ENCODE measurements at places on chromosomes 2 and 18.

- DNase-seq: no peak
Observed at GRCh38 chr2:61978522-61978921, 73.0 kb downstream of the COMMD1 start.

DNA sequence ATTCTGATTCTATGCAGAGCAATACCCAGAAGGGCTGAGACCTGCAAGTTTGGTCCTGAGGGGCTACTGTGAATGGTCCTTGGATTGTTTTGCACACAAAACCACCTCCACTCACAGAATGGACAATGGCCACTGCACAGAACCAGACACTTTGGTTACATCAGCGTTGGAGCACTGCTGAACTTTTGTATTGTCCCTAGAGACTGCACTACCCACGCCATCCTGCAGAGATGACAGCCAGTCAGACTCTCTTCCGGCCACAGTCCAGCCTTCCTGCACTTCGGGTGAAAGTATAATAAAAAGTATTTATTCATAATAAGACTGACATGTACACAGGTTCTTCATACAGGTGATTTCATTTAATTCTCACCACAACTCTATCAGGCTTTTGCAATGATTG is 35.7 kb downstream of the CELF4 start:
- DNase-seq: no peak

GRCh38 chr2:70300771-70301343 is 1.0 kb downstream of the FAM136A start:
- DNase-seq: no peak

DNA sequence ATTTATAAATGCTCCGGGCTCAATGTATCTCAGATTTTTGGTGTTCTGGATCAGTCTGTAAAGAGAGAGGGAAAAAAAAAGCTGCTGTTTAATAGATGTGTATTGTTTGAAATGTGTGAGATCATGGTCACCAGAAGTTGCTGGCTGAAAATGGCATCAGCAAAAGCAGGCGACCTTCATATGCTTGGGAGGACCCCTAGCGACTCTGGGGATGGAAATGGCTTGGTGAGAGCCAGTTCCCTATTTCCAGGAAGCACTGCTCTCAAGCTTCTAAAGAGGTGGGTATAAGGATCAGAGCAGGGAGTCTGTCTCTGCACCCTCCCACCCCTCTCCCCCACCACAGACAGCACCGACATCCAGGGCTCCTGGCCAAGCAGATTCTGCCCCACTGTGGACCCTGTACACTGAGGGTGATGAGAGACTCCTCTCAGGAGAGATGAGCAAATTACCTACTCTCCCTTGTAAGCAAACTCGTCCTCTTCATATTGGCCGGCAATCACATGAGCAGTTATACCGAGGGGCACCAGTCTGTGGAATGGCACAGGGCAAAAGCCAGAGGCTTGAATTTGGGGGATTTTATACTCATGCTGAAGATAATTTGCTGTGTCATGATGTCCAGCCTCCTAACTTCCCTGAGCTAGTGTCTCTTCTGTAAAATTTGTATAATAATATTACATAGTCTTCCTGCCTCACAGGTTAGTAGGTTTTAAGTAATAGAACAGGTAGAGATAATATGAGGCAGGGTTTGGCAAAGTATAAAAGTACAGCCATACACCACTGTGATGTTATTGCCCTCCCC is 29.6 kb downstream of the LHCGR start:
- no peak for DNase-seq

DNA sequence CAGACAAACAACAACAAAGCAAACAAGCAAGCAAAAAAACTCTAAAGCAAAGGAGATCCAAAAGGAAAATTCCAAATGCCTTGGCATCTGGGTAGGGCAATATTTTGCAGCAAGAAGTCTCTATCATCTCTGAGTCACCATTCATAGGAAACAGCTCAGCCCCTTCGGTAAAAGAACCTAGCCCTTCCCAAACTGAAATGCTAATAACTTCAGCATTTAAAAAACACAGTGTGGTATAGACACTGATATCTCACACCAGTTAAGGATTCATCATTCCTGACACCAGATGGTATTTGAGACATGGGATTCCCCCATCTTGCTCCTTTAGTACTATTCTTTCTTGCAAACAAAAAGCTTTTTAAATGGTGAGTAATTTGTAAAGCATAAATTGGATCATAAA is 491.8 kb downstream of the TXNL1 start:
- no peak for DNase-seq

Data from NCI-H526 treated with DMSO at 0.1 percent for 48 hours (cell line).